GM04503 (cell line): ENCODE measurements at places on chromosomes 16 and 17.

DNA sequence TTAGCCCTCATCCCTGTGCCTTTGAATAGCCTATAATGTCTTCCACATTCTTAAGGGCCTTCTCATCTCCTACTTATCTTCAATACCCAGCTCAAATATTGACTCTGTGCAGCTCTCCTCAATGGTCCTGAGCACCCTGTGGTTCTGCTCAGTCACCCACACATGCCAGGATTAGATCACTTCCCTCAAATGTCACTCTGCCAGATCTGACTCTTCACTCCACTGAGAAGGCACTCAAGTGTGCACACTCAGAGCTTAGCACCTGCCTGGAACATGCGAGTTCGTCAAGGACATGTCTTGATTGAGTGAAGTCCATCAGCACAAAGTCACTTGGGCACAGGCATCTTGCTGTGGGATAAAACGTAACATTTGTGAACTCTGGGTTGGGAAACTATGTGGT lies 404.8 kb downstream of the CDH13 start:
- no peak for DNase-seq

DNA sequence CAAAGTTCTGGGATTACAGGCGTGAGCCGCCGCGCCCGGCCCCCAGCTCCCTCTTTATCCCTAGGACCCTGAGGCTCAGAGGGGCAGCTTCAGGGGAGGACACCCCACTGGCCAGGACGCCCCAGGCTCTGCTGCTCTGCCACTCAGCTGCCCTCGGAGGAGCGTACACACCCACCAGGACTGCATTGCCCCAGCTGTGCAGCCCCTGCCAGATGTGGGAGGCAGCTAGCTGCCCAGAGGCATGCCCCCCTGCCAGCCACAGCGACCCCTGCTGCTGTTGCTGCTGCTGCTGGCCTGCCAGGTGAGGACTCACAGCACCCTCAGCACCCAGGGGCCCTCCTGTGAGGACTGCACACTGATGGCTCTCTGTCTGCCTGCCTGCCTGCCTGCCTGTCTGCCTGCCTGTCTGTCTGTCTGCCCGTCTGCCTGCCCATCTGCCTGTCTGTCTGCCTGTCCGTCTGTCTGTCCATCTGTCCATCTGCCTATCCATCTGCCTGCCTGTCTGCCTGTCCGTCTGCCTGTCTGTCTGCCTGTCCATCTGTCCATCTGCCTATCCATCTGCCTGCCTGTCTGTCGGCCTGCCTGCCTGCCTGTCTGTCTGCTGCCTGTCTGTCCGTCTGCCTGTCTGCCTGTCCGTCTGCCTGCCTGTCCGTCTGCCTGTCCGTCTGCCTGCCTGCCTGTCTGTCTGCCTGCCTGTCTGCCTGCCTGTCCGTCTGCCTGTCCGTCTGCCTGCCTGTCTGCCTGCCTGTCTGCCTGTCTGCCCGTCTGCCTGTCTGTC lies 5.0 kb downstream of the GCGR start:
- no peak for DNase-seq

DNA sequence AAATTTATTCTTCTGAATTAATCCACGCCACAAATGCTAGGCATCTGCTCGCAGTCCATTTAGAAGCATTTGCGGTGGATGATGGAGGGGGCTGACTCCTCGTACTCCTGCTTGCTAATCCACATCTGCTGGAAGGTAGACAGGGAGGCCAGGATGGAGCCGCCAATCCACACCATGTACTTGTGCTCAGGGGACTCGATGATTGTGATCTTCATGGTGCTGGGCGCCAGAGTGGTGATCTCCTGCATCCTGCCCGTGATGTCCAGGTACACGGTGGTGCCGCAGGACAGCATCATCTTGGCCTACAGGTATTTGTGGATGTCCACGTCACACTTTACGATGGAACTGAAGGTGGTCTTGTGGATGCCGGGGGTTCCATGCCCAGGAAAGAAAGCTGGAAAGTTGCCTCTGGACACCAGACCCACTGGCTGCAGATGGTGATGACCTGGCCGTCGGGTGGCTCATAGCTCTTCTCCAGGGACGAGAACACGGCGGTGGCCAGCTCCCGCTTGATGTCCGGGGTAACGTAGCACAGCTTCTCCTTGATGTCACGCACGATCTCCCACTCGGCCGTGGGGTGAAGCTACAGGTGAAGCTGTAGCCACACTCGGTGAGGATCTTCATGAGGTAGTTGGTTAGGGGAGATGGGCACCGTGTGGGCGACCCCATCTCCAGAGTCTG lies 7.5 kb upstream of the HEATR3 start:
- DNase-seq = no peak

GRCh38 chr16:31118223-31119155 lies 1.0 kb downstream of the KAT8 start:
- peak; percentile 76 for DNase-seq

GRCh38 chr17:5819921-5820685 lies 235.8 kb upstream of the NLRP1 start:
- DNase-seq = no peak

- DNase-seq = no peak
Measured at GRCh38 chr17:79721993-79722671, 8.6 kb upstream of the ENPP7 start.

DNA sequence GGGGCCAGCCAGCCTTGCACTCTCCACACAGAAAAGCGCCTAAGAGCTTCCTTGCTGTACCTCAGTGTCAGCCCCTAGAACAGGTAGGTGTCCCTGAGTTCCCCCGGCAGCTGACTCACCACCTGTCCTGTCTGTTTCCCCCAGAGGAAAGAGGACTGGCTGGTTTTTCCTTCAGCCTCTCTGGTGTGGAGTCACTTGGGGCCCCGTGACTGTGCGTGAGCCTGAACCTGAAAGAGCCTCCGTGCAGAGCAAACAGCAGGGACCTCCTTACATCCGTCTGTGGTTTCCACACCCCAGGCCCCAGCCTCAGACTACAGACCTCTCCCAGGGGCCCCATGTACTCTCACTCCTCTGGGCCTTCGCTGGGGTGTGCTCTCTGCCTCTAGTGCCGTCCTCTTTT lies 87.8 kb downstream of the GNAO1 start:
- no peak for DNase-seq

- DNase-seq = no peak
Measured at GRCh38 chr17:57645950-57646665, 99.0 kb downstream of the CCDC182 start.

GRCh38 chr16:8924214-8924613 lies 39.5 kb downstream of the USP7 start:
- DNase-seq = no peak

GRCh38 chr17:48241131-48241591 lies 133.6 kb downstream of the SNX11 start:
- peak; percentile 76 for DNase-seq

DNA sequence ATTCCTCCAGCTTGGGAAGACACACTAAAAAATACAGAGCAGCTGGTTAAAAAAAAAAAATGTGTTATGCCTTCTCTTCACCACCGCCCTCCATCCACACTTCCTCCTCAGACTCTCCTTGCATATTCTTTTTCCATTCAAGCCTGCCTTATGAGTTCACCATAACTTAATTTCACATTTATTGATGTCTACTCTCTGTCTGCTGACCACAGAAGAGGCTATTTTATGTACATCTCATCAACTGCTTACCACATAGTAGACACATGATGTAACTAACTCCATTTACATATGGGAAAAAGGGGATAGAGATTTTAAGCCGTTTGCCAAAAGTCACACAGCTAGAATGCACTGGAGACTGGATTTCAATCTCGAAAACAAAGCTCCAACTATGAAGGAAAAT lies 409.8 kb downstream of the CDH11 start:
- no peak for DNase-seq

DNA sequence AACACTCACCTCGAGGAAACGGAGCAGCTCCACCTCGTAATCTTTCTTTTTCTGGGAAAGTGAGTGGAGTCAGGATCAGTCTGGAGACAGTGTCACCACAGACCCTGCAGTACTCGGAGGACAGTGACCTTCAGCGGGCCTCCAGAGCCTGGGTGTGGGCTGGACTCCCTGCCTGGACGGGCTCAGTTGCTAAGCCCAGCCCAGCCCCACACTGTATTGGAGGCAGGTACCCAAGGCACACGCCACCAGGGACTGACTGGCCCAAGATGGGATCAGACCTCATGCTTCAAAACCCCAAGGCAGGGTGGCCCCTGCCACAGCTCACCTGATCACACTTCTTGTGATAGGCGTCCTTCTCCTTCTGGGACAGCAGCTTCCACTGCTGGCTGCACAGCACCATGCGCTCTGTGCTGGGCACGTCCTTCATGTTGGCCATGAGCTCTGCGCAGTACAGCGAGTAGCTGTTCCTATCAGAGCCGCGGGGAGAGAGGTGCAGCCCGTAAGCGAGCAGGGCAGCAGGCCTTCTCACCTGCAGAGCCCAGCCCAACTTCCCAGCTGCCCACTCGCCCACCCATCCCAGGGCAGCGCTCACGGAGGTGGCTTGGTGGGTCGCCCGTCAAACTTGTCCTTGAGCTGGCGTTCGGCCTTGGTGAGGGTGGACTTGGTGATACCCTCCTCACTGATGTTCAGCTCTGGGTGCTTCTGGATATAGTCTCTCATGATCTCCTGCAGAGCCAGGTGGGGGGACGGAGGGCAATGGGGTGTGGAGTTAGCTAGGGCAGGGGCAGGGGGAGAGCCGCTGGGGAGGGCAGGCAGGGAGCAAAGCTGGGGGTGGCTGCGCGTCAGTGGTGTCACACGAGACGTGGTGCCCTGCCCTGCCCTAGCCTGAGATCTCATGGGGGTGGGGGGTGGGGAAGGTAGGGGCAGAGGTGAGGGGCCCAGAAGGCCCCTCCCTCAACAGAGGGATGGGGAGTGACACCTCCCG lies 7.9 kb downstream of the UBTF start:
- DNase-seq = no peak

- no peak for DNase-seq
Measured at GRCh38 chr16:73965591-73965990, 331.0 kb upstream of the PSMD7 start.

- peak; percentile 83 for DNase-seq
Measured at GRCh38 chr17:40548982-40549685, 16.1 kb downstream of the CCR7 start.

GRCh38 chr16:84739349-84740124 lies 39.7 kb downstream of the USP10 start:
- peak; percentile 69 for DNase-seq

DNA sequence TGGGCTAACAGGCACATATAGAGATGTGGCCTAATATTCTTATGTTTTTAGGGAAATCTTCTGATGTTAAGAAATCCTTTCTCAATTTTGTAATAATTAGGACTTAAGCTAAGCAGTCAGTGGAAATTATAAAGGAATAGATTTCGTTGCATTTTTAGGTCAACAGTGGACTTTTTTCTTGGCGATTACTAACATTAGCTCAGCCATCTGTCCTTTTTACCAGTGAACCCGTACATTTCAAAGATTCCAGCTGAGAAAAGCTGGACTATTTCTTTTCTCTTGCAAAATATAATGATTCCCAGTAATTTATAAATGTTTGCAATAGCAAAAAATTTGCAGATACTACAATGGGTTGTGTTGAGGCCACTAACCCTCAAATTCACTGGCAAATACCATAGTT lies 54.9 kb upstream of the CA10 start:
- DNase-seq = no peak

DNA sequence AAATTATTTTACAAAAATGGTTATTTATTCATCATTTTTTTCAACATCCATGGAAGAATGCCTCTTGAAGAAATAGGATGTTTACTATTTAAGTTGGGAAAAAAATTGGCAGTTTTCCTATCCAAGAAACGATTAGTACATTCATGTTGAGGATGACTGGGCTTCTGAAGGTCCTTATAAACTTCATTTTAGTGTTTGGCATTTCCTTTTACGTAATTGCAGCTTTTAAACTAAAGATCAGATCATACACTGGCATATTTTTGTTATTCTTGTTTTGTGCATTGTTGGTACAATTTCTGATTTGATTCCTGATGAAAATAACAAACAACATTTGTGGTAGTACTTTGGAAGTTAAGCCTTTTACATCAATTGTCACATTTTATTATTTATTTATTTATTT lies 11.5 kb downstream of the KCNJ16 start:
- DNase-seq = no peak

DNA sequence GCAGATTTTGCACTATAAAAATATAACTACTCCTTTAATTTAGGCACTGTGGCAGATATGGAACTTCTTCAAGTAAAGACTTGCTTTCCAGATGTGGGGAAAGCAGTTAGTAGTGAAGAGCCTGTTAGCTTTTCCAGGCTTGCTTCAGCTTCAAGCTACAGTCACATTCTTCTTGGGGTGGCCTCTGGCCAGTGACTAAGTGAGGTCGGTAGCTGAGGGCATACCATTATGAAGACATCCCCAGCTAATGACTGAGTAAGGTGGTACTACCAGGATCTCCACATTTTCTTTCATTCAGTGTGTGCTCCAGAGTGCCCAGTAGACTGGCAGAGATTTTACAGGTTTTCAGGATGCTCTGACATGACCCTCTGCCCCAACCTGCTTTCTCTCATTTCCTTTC lies 167.1 kb upstream of the KIF2B start:
- peak; percentile 15 for DNase-seq

DNA sequence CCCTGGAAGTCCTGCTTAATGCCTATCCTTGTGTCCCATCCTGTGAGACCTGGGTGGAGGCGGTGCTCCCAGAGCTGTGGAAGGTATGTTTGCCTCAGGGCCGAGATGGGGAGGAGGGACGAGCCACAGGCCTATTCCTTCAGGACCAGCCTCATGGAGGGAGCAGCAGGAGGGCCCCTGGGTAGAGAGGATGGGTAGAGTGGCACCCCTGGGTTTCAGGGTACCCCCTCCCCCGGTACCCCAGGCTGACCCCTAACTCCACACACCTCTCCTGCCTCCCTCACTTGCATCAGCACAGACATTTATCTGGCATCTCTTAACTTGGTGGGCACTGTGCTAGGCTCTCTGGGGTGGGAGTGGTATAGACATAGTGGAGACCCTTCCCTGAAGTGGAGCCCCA lies 7.1 kb downstream of the ASB16 start:
- no peak for DNase-seq

GRCh38 chr17:2157675-2158395 lies 102.9 kb downstream of the HIC1 start:
- DNase-seq = peak; percentile 59

DNA sequence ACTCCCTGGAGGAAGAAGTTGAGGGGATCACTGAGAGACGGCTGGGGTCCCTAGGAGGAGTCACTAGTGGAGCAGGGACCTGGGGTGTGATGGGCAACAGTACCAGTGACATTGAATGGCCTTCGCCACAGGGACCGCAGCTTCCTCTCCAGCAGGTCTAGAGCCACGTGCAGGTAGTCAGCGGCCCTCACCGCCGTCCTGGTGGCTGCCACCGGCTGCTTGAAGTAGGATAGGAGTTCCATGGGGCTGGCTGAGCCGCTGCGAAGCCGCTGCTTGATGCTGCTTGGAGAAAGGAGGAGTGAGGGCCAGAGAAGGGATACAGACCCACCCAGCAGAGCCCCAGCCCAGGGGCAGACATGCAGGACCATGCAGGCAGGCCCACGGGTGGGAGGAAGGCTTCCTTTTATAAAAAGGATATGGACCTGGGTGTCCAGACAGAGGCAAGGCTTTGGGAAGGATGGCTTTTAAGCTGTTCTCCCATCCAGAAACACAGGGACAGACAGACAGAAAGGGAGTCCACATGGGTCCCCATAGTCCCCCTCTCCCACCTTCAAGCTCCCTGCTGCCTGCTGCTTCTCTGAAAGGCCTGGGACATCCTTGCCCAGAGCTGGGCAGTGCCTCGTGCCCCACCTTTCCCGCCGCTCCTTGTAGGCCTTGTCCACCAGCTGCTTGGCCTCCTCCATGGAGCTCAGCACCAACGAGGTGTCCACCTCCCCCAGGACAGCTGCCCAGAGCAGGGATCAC lies 827 bp downstream of the MPO start:
- DNase-seq = no peak
